Parietal lobe (tissue), 2 donors: ENCODE measurements at places on chromosomes 2 and 18. TPM values are rescaled to one million over a fixed set of nuclear protein-coding genes. Genes with fewer than 3 reads are reported as not detected.

The CCDC68 gene
- total RNA-seq: 1.6 TPM

The RRM2 gene
- total RNA-seq: 11.3 TPM

The ERICH2 gene
- not detected for total RNA-seq

The KCNF1 gene
- 21.6 TPM for total RNA-seq

The IL1B gene
- 2.2 TPM for total RNA-seq

The BOLA3 gene
- total RNA-seq: 11.3 TPM

The DNAH6 gene
- 10.6 TPM for total RNA-seq

The PDE1A gene
- 51.0 TPM for total RNA-seq

The UGT1A7 gene
- not detected for total RNA-seq
